ENCODE measurements at places on chromosomes 12 and 14. TPM values are rescaled to one million over a fixed set of nuclear protein-coding genes. Genes with fewer than 3 reads are reported as not detected.

- no peaks in the 10 kb centered on the region for H3K36me3 ChIP-seq
- no peak for DNase-seq
- no peaks in the 10 kb centered on the region for H3K27me3 ChIP-seq
- H3K4me3 ChIP-seq = no peak overlapping the region
- peak overlapping the region; percentile 0 for H3K27ac ChIP-seq
- H3K4me1 ChIP-seq = peaks cover 23% of the 10 kb centered on the region
Observed at GRCh38 chr12:89231686-89232085, 120.6 kb downstream of the DUSP6 start.

DNA sequence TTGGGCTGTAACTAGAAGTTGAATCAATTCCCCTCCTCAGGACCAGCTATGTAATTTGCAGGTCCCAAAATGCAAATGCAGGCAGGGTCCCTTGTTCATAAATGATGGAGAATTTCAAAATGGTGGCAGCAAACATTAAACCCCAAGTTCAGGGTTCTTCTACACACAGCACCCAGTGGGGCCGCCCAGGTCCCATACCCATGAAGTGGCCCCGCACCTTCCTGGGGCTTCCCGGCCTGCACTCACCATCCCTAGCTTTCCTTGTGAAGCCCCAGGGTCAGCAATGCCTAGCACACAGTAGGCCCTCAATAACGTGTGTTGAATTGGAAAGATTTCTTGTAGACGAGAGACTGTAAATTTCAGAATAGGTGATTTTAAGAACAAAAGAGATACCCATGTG is 76.0 kb downstream of the NTF3 start:
- H3K4me3 ChIP-seq = no peak overlapping the region
- H3K27ac ChIP-seq = no peak overlapping the region
- no peak for DNase-seq
- peaks cover 34% of the 10 kb centered on the region for H3K4me1 ChIP-seq

DNA sequence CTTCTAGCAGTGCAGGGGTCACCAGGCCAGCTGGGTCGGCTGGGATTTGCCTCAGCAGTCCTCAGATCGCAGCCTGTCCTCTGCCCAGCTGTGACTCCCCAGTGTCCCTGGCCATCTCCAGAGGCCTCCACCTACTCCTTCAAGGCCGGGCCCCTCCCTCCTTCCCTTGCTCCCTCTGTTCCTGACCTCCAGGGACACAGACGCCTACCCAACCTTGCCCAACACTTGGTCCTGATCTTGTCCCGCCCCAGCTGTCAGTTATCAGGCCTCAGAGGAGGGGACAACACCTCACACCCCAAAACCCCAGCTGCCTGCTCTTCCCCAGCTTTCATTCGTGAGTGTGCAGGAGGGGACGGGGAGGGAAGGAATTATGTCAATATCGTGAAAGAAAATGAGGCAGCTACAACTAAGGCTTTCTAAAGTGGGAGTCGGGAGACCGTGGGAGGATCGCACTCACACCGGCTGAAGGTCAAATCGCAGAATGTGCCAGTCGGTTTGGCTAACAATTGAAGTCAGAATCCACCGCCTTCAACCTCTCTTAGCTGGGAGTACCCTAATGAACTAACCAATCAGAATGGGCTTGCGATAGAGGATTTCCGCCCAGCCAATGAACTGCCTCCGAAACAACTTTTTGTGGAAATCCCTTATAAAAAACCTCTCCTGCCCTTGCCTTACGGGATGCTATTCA is 9.4 kb upstream of the PLBD2 start:
- no peaks in the 10 kb centered on the region for H3K27me3 ChIP-seq
- H3K4me3 ChIP-seq = no peak overlapping the region
- no peak for DNase-seq
- H3K36me3 ChIP-seq = no peaks in the 10 kb centered on the region

- H3K4me1 ChIP-seq = no peaks in the 10 kb centered on the region
- DNase-seq = no peak
- no peaks in the 10 kb centered on the region for H3K36me3 ChIP-seq
Observed at GRCh38 chr12:127144770-127145169, 1122.2 kb upstream of the TMEM132C start.

The STXBP6 gene
- total RNA-seq = 14.5 TPM

GRCh38 chr12:22180705-22181104 is 134.7 kb downstream of the CMAS start:
- no peak for DNase-seq
- no peaks in the 10 kb centered on the region for H3K36me3 ChIP-seq
- H3K27me3 ChIP-seq = peaks cover 3% of the 10 kb centered on the region

The EMP1 gene
- 16.3 TPM for total RNA-seq

The LTBR gene
- 66.8 TPM for total RNA-seq

DNA sequence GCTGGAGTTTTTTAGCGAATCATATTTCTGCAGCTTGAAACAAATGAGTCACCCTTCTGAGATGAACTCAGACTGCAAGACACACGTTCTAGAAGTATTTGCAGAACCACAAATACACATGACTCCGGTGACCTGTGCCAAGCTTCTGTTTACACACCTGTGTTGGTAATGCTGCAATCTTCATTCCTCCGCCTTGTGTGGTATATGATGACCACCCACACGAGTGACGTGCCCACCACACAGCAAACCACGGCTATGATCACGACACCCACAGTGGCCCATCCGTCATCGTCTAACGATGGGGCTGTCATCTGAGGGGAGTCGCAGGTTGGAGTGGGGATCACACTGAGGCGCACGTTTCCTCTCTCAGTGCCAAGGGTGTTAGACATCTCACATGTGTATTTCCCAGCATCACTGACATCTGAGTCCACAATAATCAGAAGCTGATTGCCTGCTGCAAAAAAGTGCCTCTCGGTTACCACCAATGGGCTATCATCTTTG is 43.0 kb downstream of the LRIG3 start:
- H3K27me3 ChIP-seq = no peaks in the 10 kb centered on the region
- peaks cover 74% of the 10 kb centered on the region for H3K36me3 ChIP-seq
- no peak for DNase-seq
- H3K4me3 ChIP-seq = no peak overlapping the region

DNA sequence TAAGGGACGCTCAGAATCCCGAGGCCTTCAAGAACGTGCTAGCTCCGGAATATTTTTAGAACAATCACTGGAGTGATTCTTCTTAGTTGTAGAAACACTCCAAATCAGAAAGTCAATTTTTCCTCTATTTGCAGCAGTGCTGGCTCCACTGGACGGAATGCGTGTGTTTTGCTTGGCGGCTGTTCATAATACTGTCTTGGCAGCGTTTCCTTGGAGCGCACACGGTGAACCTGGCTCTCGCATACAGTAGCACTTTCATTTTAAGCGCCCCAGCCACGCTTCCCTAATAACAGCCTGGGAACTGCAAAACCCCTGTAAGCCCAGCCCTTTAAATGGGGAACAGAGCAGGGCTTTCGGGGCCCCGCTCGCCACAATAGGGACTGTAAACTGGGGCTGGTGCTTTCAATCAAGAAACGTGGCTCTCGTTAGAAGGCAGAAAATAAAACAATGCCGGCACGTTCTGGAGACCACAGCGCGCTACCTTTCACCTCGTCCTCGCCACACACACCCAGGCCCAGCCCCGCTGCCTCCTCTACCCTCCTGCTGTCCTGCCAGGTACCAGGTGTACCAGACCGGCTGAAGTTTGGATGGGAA is 79.9 kb downstream of the BCL11B start:
- H3K36me3 ChIP-seq = no peaks in the 10 kb centered on the region
- peak; percentile 57 for DNase-seq
- H3K27ac ChIP-seq = peak overlapping the region; percentile 93
- no peaks in the 10 kb centered on the region for H3K27me3 ChIP-seq
- peaks cover 71% of the 10 kb centered on the region for H3K4me1 ChIP-seq

DNA sequence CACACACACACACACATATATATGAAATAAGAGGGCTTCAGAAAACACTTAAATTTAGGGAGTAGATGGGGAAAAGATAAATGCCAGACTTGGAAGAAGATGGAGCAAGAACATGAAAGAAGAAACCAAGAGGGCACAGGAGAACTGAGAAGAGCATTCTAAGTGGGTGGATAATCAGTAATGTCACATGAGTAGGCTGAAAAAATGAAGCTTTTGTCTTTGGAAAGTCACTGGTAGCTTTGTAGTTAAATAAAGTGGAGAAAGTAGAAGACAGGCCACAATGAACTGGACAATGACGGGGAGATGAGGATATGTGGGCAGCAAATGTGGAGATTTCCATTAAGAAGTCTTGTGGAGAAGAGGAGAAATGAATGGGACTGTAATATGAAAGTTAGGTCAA is 2.2 kb upstream of the ZC2HC1C start:
- DNase-seq = no peak
- H3K4me3 ChIP-seq = no peak overlapping the region
- H3K36me3 ChIP-seq = no peaks in the 10 kb centered on the region
- H3K27ac ChIP-seq = no peak overlapping the region
- H3K4me1 ChIP-seq = peaks cover 21% of the 10 kb centered on the region

DNA sequence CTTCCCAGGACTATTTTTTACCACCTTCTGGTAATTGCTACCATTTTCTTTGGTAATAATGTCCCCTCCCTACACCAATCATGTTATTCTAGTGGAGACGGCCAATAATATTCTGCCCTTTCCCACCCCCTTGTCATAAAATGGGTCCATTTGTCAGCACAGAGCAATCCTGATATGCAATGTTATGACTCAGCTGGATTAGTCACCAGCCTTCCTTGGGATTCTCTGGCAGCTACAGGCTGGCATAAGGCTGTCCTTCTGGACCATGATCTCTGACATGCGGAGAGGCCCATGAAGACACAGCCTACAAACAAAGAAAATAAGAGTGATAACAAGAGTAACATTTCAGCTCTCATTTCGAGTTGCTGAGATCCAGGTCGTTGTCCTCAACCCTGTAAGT is 222.0 kb upstream of the CPNE8 start:
- H3K36me3 ChIP-seq = no peaks in the 10 kb centered on the region
- no peak overlapping the region for H3K27ac ChIP-seq
- peaks cover 39% of the 10 kb centered on the region for H3K4me1 ChIP-seq
- no peaks in the 10 kb centered on the region for H3K27me3 ChIP-seq
- no peak for DNase-seq

DNA sequence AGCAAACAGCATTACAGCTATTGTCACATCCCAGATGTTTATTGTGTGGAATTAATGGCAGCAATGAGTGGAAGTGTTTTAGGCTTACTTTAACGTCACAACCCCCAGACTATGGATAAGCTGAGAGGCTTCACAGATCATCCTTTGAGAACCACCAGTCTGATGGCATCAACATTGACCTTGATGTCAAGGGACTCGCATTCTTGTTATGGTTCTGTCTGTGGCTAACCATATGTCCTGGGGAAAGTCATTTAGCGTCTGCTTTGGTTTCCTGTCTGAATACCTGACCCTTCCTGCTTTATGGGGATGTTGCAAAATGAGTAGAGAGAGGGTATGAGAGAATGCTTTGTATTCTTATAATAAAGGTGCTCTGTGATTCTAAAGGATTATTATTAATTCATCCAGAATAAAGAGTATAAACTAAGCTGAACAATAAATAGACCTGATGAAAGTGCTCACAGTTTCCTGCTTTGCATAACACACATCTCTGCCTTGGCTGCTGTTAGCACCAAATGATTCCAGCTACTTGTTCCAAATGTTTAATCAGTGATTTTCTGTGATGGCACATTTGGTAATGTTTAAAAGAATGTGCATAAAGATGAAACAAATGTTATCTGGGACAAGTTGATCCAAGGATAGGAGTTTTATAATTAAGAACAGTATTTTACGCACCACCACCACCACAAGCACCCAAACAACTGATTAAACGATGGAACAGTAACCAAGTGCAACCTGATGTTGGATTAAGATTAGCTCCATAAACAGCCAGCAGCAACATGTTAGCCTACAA is 116.9 kb upstream of the LRIG3 start:
- H3K27ac ChIP-seq = no peak overlapping the region
- no peaks in the 10 kb centered on the region for H3K27me3 ChIP-seq

The SLC25A47 gene
- total RNA-seq = not detected

GRCh38 chr14:72120315-72120714 is 188.1 kb downstream of the RGS6 start:
- H3K4me3 ChIP-seq = no peak overlapping the region
- H3K27me3 ChIP-seq = peaks cover 25% of the 10 kb centered on the region
- no peak overlapping the region for H3K27ac ChIP-seq

- H3K36me3 ChIP-seq = peaks cover 4% of the 10 kb centered on the region
- H3K27me3 ChIP-seq = no peaks in the 10 kb centered on the region
- H3K4me1 ChIP-seq = peaks cover 21% of the 10 kb centered on the region
- DNase-seq = no peak
Observed at GRCh38 chr12:851343-851742, 98.2 kb downstream of the RAD52 start.

The PRPH gene
- total RNA-seq = not detected

GRCh38 chr12:6941782-6942181 is 1.8 kb upstream of the RNU7-1 start:
- peaks cover 49% of the 10 kb centered on the region for H3K4me1 ChIP-seq
- H3K27me3 ChIP-seq = no peaks in the 10 kb centered on the region
- DNase-seq = no peak
- no peak overlapping the region for H3K4me3 ChIP-seq
- H3K36me3 ChIP-seq = peaks cover 9% of the 10 kb centered on the region
